NCI-H1417 (cell line): ENCODE measurements at places on chromosomes 7 and 10.

GRCh38 chr10:19772972-19773371 lies 43.3 kb upstream of the PLXDC2 start:
- DNase-seq, result no peak

- DNase-seq, result no peak
Measured at GRCh38 chr7:106840342-106840741, 24.7 kb upstream of the PIK3CG start.

DNA sequence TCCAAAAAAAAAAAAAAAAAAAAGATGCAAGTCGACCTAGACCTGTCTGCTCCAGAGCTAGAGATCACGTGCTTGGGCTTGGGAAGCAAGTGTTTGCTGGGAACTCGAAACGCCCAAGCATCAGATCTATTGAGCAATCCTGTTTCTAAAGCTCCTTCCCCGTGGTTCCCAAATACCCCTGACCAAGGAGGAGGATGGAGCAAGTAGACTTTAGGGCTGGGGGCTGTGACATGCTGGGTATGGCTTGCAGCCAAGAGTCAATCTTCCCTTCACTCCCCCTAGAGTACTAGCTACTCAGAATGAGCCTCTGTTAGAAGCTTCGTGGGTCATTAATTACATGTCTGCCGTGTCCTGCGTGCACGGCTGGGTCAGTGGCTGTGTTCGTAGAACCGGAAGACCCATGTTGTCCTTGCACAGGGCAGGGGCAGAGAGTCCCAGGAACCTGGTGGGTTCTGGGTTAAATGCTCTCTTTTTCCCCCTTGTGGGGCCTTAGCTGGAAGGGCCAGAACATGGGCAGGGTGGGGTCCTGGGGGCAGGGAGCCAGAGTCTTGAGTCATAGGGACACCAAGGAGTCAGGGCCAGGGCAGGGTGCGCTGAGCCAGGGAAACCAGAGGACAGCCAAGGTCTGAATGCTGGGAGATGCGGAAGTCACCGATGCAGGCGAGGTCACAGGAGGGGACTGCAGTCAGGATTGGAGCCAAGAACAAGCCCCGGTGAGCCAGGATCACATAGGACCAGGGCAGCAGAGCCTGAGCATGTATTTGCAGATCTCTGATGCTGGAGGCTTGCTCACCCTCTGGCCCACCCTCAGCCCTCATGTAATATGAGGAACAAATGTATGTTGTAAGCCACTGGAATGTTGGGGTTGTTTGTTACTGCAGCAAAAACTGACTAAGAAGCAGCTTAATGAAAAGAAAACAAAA lies 34.6 kb upstream of the TPST1 start:
- no peak for DNase-seq

DNA sequence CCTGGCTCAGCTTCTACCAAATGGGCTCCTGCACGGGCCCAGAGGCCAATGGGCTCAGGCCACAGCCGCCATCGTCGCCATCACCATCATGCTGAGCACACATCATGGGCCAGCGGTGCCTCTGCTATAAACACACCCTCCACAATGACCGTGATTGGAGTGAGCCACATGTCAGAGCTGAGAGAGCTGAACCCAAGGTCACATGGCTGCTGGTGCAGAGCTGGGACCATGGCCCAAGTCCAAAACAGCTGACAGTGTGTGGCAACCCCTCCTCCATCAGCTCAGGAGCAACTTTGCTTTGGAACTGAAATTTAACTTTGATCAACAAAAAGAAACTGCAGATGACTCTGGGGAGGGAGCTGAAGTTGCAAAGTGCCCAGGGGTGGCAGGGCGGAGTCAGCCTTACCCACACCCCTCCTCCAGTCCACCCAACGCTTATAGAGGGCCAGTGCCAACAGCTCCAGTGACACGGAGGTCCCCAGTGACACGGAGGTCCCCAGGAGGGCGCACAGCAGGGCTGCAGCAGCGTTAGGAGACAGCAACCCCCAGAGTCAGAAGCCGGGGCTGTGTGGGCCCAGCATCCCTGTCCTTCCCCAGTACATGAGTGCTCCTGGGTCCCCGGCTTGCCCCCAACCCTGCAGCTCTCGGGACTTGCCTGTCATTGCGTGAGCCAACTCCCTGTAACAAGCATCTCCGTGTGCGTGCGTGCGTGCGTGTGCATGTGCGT lies 249.6 kb downstream of the ELFN1 start:
- DNase-seq, result no peak

- no peak for DNase-seq
Measured at GRCh38 chr10:80480852-80481251, 26.7 kb downstream of the TSPAN14 start.

DNA sequence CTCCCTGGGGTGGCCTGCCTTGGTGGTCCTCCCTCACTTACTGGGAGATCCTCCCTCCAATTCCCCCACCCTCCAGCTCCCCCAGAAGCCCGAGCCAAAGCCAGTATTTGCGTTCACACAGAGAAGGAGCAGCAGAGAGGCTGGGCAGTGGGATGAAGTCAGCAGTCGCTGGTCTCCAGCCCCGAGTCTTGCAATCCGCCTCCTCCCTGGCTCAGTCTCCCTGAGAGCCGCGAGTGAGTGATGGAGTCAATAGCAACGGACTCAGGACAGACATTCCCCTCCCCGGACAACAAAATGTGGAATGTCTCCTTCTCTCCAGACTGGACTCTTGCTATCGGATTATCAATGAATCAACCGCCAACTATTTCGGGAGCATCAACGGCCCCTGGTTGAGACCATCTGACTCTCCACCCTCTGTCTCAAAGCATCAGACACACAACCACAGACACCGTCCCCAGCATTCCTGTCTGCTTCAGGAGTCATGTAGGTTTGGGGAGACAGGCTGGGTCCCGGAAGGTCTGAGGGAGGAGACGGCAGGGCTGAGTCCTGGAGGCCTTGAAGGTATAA lies 178.4 kb downstream of the SH3PXD2A start:
- DNase-seq, result no peak

- DNase-seq, result no peak
Measured at GRCh38 chr7:158209435-158209834, 378.2 kb downstream of the PTPRN2 start.

- no peak for DNase-seq
Measured at GRCh38 chr7:102978284-102978683, 65.5 kb downstream of the LRRC17 start.

DNA sequence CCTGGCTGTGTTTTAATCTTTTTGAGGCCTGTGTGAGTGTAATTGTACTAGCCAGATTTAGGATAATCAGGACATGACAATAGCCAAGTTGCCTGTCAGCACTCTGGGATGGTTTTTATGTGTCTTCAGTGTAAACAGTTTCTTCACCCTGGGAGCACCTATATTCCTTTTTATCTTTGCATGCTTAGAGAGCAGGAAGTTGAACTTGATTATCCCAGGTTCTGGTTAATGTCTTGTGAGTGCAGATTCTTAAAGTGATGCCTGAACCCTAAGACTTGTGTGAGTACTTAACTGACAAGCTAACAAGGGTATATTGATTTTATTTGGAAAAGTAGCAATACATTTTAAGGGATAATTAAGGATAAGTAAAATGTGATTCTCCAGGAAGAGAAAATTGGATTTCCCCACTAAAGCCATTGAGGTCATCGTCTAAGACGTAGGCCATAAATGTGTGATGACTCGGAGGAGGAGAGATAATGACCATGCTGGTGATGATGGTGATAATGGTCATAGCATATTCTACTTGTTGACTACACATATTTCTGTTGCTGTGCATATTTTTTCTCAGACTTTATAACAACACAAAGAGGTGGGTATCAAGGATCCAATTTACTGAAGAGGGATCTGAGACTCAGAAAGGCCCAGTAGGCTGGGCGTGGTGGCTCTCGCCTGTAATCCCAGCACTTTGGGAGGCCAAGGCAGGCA lies 234.7 kb downstream of the CAMK1D start:
- no peak for DNase-seq

- no peak for DNase-seq
Measured at GRCh38 chr7:13336227-13336626, 648.8 kb downstream of the ARL4A start.

- DNase-seq, result no peak
Measured at GRCh38 chr10:81135851-81136250, 598.1 kb downstream of the SH2D4B start.

- no peak for DNase-seq
Measured at GRCh38 chr10:59553162-59553900, 156.3 kb downstream of the SLC16A9 start.

DNA sequence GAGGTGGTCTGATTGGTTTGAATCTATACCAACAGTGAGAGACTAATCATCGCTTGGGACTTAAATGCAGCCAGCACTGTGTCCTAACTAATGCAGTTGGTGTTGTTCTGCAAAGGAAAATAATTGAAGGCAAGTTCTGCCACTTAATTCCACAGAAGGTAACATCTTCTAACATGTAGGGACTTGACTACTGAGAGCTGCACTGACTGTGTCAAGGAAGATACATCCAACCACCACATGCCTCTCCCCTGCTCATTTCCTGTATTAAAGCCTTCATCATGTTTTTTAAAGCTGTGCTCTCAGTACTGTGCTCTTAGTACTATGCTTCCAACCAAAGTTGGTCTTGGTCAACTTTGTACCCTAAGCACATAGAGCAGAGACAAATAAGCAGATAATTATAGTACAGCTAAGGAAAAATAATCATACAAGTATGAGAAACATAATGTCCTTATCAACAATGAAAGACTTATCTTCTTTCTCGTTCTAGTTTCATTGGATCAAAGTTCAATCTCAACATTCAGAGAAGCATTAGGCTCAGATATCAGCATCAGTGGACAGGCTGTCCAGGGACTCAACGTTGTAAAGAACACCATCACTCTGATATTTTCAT lies 2.8 kb upstream of the CYP3A4 start:
- DNase-seq, result no peak

GRCh38 chr7:106493041-106493731 lies 167.8 kb downstream of the CCDC71L start:
- DNase-seq, result no peak
